IMR-90 (cell line): ENCODE measurements at places on chromosomes 12 and 14. TPM values are rescaled to one million over a fixed set of nuclear protein-coding genes. Genes with fewer than 3 reads are reported as not detected.

The SELPLG gene
- 2.8 and 3.2 TPM in 2 replicates for total RNA-seq

- H3K36me3 ChIP-seq: no peaks in the 10 kb centered on the region
- no peak for DNase-seq
- H3K4me1 ChIP-seq: no peaks in the 10 kb centered on the region
- no peak overlapping the region for H3K4me3 ChIP-seq
- no peak overlapping the region for H3K27ac ChIP-seq
These were observed 52.0 kb upstream of the NTF3 start for GRCh38 chr12:5379749-5380496.

The RDH5 gene
- 7.3 and 8.9 TPM in 2 replicates for total RNA-seq

DNA sequence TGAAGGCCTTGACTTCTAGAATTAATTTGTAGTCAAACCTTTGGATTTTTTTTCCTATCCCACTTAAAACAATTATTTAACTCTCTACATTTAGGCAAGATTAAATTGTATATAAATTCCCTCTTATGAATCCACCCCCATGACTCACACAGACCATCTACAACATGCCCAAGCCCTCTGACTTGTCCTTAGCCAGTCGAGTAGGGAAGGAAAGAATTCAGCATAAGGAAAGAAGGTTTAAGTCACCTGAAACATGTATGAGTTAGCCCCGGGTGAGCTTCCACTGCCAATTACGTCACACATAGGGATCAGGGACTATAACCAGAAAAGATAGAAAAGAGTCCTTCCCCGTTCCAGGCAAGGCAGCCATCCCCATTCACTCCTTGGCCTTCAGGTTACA is 14.9 kb upstream of the RESF1 start:
- H3K27me3 ChIP-seq: no peaks in the 10 kb centered on the region
- DNase-seq: peak; percentile 6
- no peaks in the 10 kb centered on the region for H3K36me3 ChIP-seq
- no peak overlapping the region for H3K4me3 ChIP-seq

DNA sequence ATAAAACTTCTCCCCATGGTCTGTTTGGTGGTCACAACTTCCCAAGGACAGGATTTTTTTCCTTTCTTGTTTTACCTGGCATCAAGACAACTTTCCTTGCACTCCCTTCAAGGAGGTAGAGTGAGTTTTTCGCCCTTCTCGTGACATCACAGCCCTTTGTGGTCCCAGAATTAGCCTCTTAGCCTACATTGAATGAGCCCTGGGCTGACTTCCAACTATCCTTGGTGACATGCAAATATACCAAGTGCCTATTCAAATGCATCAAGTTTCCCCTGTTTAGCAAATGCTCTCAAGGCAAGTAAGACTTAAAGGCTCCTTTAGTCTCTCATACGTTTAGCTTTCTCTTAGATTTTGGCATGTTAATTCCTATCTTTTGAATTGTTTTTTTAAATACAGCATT is 36.6 kb downstream of the TC2N start:
- peaks cover 13% of the 10 kb centered on the region for H3K27me3 ChIP-seq
- no peak for DNase-seq
- H3K36me3 ChIP-seq: no peaks in the 10 kb centered on the region
- no peak overlapping the region for H3K27ac ChIP-seq

GRCh38 chr14:26200687-26201086 is 397.1 kb downstream of the NOVA1 start:
- H3K27me3 ChIP-seq: no peaks in the 10 kb centered on the region
- no peak overlapping the region for H3K4me3 ChIP-seq
- H3K36me3 ChIP-seq: no peaks in the 10 kb centered on the region
- peak; percentile 17 for DNase-seq

The ACOT6 gene
- total RNA-seq: not detected in 2 replicates

DNA sequence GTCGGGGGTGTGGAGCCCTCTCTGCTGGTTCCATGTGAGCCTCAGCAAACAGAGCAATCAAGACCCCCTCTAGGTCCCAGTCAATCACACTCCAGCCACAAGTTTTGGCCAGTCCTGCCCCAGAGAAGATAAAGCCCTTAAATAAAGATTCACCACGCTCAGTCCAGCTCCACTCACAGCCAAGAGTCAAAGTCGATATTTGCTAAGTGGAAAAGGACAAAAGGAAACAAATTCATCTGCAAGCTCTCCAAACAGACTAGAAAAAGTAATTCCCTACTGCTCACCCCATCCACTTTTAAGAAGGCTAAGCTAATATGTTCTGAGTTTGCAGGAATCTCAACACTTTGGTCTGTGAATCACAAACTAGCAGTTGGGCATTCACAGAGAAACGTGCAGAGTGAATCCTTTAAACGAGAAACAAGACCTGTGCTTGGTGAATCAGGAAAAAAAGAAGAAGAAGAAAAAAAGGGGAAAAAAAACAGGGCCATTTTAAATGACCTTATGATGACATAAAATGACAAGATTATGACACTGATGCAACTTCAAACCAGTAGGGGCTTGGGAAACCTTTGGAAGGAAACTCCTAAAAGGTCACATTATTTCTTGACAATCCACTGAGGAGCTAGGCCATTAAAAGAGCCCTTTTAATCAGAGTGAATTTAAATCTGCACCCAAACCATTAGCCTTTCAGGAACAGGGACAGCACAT is 41.8 kb upstream of the FOXN3 start:
- no peak overlapping the region for H3K4me3 ChIP-seq
- no peaks in the 10 kb centered on the region for H3K27me3 ChIP-seq
- H3K4me1 ChIP-seq: no peaks in the 10 kb centered on the region

DNA sequence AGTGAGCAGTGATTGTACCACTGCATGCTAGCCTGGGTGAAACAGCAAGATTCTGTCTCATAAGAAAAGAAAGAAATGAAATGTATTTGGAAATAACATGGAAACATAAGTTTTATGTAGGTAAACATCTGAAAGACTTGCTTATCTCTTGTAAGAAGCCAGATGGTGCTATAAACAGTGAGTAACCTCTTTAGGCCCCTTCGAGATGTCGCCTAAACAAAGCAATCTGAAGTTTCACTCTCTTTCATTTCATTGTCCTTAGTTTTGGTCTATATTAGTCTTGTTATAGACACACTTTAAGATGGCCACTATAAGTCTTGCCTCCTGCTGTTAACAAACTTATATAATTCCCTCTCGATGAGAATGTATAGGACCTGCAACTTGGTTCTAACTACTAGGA is 472.6 kb upstream of the ATP2B1 start:
- H3K36me3 ChIP-seq: no peaks in the 10 kb centered on the region
- DNase-seq: no peak
- no peak overlapping the region for H3K27ac ChIP-seq
- H3K4me3 ChIP-seq: no peak overlapping the region

- peaks cover 8% of the 10 kb centered on the region for H3K27me3 ChIP-seq
- no peaks in the 10 kb centered on the region for H3K4me1 ChIP-seq
- no peak overlapping the region for H3K27ac ChIP-seq
- no peak for DNase-seq
These were observed 61.6 kb upstream of the PSMC1 start for GRCh38 chr14:90194706-90195105.

GRCh38 chr12:119325813-119326212 is 8.7 kb upstream of the CCDC60 start:
- no peak overlapping the region for H3K27ac ChIP-seq
- no peak overlapping the region for H3K4me3 ChIP-seq
- H3K4me1 ChIP-seq: no peaks in the 10 kb centered on the region

DNA sequence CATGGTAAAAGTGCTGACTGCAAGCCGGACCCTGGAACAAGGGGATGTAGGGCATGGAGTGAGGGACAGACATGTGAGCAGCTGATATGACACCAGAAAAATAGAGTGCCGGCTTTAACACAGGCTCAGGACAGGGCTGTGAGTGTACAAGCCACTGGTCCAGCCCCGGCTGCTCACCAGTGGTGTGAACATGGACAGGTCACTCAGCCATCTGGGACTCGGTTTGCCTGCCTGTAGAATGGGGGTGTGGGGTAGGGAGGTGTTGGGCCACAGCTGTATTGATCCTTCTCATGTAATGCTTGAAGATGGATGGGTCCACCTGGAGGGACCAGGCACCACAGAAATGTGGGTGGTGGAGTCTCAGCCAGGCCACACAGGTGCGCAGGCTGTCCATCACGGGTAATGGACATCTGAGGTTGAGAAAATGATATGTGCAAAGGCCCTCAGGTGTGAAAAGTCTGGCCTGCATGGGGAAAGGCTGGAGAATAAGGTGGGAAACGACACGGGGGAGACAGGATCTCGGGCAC is 10.6 kb upstream of the KRT74 start:
- no peak for DNase-seq
- H3K27me3 ChIP-seq: peaks cover 42% of the 10 kb centered on the region

DNA sequence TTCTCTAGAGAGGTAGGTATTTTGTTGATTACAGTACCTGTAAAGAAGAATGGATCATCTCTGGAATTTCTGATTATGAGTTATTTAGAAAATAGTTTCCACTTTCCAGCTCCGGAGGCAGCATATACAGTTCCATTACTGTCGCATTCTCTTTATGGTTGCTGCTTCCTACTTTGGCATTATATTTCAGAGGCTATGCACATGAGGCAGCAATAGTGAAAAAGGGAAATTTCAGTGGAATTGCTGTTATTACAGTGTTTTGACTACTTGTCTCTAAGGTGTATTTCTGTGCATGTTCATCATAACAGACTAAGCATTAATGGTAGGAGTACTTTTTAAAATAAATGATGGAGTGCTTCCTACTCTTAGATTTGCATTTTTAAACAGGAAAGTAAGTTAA is 10.2 kb downstream of the GNG2 start:
- no peak overlapping the region for H3K4me3 ChIP-seq
- H3K27ac ChIP-seq: no peak overlapping the region
- no peak for DNase-seq
- no peaks in the 10 kb centered on the region for H3K36me3 ChIP-seq
- H3K4me1 ChIP-seq: peaks cover 11% of the 10 kb centered on the region
- no peaks in the 10 kb centered on the region for H3K27me3 ChIP-seq

DNA sequence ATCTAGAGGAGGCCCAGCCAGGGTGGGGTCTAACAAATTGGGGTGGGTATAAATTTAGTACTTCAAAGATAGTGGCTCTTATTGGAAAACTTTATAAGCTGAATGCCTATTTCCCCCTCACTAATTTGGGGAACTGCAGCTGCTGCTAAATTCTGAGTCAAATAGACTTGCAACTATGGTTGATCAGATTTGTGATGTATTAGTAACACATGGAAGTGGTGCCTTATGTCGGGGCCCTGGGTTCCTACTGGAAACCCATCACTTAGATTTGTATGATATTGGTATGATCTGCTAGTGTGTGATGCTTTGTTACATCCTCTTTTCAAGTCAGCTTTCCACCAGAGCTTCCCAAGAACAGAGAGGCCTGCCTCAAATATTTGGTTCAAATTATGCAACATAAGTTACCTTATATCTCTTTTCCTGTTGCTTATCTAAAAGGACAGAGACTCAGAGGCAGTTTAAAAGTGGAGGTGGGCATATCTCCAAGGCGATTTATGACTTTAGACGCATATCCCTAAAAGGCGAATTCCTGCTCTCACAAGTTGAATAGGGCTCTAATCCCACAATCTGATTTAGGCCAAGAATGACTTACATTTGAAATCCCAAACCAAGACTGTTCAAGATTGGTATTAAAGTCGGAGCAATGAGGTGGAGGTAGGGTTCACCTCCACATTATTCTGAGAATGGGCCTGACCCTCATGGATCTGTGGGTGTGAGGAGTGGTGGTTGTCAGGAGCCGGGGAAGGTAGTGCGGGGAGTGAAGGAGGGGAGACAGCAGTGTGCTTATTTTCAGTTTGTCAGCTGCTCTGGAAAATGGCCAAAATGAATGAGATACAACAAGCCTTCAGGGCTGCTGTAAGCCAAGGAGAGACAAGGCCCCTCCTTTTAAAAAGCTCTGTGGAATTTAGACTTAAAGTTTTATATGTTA is 425.8 kb downstream of the RAD51B start:
- no peaks in the 10 kb centered on the region for H3K36me3 ChIP-seq
- peaks cover 21% of the 10 kb centered on the region for H3K4me1 ChIP-seq
- peak; percentile 64 for DNase-seq
- no peaks in the 10 kb centered on the region for H3K27me3 ChIP-seq
- H3K27ac ChIP-seq: no peak overlapping the region

DNA sequence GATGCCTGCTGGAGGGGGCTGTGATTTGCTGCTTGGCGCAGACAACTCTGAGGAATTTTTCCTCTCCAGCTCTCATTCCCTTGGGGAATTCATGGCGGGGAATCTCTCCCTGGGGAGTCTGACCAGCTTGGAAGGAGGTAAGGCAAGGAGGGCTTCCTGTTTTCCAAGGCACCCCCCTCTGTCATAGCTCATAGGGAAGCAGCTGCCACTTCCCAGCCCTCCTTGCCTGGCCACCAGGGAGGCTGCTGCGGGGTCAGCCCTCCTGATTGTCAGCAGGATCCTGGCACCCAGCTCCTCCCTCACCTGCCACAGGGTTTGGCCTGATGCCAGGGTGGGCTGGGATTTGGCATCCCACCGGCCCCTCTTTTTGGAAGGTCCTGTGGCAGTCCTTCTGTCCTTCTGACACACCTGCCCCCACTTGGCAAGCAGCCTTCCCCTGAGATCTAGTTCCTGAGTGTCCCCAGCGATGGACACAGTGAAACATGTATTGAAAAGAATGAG is 74.9 kb downstream of the TSPAN9 start:
- no peak overlapping the region for H3K27ac ChIP-seq
- H3K27me3 ChIP-seq: no peaks in the 10 kb centered on the region

The FAIM2 gene
- total RNA-seq: 0.72 and 0.83 TPM in 2 replicates

The TEX52 gene
- total RNA-seq: not detected in 2 replicates

DNA sequence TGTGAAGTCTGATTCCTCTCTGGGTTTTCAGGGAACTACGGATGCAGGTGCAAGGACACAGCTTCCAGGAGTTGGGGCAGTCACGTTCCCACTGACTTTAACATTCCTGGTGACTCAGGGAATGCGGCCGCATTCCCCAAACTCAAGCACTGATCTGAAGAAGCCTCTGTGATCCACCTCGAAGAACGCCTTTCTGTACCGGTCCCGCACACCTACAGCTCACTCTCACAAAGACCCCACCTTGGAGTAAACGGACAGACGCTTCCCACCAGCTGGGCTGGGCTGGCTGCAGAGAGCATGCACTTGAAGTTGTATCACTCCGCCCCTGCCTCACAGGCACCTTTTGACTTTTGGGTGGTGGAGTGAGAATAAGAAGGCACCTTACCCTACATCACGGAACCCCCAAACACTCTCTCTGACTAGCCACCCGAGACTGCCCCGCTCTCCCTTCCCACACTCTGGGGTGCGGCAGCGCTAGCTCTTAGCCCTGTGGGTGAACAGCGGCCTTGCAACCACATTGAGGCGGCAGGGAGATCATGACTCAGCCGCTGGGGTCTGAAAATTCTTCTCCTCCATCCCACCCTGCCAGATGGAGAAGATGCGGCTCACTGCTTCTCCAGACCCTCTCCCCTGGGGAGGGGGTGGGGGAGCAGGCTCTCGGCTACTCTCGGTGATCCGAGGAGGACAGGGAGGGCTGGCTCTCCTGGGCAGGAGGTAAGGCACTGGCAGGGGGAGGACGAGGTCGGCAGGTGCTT is 23.7 kb upstream of the HDAC7 start:
- no peak for DNase-seq
- H3K36me3 ChIP-seq: 0 out of 2 replicates have a peak, but pooled peaks cover 4% of the 10 kb centered on the region
- H3K27ac ChIP-seq: no peak overlapping the region
- no peak overlapping the region for H3K4me3 ChIP-seq
- no peaks in the 10 kb centered on the region for H3K27me3 ChIP-seq
